ENCODE measurements at places on chromosomes 13 and 19.

GRCh38 chr19:55585658-55586339 is 5.2 kb upstream of the ZNF579 start:
- DNase-seq, result no peak

DNA sequence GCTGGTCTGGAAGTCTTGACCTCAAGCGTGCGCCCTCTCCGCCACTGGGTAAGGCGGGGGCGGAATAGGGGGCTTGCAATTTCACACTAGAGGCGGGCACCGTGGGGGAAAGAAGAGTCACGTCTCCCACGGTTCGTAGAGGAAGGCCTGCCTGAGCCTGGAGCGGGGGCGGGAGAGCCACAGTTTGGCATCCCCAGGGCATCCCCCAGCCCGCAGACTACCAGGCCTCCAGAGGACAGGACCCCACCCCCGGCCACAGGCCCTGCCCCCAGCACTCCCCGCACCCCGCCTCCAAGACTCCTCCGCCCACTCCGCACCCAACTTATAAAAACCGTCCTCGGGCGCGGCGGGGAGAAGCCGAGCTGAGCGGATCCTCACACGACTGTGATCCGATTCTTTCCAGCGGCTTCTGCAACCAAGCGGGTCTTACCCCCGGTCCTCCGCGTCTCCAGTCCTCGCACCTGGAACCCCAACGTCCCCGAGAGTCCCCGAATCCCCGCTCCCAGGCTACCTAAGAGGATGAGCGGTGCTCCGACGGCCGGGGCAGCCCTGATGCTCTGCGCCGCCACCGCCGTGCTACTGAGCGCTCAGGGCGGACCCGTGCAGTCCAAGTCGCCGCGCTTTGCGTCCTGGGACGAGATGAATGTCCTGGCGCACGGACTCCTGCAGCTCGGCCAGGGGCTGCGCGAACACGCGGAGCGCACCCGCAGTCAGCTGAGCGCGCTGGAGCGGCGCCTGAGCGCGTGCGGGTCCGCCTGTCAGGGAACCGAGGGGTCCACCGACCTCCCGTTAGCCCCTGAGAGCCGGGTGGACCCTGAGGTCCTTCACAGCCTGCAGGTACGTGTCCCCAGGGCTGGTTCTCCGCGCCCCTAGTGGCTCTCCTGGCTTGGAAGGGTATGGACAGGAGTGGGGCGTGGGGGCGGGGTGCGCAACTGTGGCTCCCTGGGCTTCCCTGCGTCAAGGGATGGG is at the start of gene ANGPTL4:
Gene ANGPTL4 (plus strand): TSS at position 353 of the 969 bp plus-strand sequence. CDS start 167 bp downstream, at position 520.
- DNase-seq, result peak; percentile 46

DNA sequence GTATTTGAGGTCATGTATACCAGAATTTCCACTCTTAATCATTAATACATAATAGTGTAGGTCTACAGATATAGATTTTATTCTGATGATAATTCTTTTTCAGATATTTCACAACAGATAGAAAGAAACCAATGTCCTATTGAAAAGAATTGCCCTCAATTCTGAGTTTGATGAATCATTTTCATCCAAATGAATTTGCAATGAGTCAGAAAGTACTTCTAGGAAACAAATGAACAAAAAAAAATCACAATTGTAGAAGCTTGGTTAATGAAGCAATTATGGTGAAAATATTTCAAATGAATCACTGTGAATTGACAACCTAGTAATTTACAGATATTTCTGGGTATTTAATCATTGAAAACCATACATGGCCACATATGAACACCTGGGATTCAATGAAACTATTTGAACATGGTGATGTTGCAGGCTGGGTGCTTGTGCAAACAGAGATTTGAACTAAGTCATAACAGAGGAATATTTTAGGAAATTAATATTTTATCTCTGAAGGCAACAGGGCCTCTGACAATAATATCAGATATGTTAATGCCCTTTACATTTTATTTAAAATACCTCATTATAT is 360.9 kb downstream of the SLITRK5 start:
- no peak for DNase-seq

GRCh38 chr19:8814176-8814575 is 17.9 kb downstream of the ZNF558 start:
- DNase-seq, result no peak

DNA sequence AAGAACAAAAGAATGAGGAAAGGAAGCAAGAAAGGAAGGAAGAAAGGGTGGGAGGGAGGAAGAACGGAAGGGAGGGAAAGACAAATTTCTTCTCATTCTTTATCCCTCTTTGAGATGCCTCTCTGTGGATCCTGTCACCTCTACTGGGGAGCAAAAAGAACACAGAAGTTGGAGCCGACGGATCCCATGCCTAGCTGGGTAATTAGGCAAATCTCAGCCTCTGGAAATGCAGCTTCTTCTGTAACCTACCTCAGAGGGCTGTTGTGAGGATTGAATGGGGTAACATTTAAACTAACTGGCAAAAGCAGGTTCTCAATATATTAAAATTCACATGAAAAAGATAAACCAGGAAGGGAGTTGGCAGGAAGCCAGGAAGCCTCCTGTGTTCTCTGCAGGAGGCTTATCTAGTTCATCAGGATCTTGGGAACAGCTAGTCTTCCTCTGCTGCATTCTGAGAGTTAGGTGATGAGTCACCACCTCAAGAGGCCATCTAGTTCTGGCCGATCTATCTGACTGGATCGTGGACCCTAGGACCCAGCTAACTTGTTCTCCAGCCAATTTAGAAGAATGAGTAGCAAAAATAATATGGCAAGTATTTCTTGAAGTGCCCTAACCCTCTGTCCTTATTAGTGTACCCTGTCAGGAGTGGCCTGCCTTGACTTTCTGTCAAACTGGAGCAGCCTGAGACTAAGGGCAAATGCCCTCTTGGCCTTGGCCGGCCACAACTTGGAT is 15.2 kb upstream of the CPB2 start:
- DNase-seq, result no peak

DNA sequence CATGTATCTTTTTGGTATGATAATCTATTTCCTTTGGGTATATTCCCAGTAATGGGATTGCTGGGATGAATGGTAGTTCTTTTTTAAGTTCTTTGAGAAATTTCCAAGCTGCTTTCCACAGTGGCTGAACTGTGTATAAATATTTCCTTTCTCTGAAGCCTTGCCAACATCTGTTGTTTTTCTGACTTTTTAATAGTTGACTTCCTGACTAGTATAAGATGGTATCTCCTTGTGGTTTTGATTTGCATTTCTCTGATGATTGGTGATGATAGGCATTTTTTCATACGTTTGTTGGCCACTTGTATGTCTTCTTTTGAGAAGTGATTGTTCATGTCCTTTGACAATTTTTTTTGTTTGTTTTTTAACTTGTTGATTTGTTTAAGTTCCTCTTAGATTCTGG is 61.6 kb upstream of the PCDH17 start:
- DNase-seq, result no peak

- no peak for DNase-seq
Observed at GRCh38 chr13:90591260-90591926, 756.1 kb upstream of the MIR17HG start.

DNA sequence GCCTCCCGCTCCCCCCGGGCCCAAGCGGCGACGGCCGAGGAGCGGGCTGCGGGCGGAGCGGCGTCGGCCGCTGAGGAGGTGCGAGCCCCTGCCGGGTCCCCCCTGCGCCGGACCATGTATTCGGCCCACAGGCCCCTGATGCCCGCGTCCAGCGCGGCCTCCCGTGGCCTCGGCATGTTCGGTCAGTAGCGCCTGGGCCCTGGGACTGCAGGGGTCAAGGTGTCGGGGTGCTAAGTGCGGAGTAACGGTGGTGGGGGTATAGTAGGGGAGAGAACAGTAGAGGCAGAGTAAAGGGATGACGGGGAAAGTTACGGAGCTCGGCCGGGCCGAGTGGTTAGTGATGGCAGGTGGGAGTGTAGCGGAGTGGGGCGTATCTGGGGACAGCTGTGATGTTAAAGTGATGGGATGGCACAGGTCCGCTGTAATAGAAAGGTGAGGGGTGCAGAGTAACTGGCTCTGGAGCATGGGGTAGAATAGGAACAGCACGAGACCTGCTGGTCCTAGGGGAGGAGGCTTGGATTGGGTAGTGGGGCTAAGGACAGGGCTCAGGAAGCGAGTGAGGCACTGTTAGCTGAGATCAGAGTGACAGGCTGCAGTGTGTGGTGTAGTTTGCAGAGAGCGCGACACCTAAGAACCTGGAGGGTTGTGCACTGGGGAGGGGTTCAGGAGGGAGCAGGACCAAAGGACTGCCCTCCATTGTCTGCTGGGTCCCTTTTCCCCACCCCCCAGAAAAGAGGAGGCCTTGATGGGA is 15.7 kb downstream of the CIC start:
- no peak for DNase-seq

DNA sequence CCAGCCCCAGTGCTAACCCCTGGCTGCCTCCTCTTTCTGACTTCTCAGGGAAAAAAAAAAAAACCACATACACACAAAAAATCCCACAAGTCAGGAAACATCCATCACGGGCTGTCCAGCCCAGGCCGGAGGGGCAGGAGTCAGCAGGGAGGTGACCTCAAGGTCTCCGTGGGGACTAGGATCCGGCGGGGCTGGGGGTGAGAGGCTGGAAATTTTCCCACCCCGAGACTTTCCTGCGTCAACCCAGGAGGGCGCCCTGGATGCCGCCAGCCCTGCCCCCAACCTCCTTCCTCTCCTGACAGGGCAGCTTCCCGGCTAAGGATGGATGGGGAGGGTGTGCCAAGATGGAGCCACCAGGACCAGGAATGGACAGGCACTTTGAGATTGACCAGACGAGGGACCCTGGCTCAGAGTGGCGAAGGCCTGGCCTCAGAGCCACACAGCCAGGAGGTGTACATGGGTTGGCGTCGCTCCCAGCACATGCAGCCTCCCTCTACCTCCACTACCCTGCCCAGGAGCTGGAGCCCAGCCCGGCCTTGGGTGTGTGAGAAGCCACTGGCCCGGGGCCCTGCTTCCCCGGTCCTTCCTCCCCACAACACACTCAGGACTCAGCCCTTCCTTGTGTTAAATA is 33.3 kb downstream of the BLOC1S3 start:
- no peak for DNase-seq

DNA sequence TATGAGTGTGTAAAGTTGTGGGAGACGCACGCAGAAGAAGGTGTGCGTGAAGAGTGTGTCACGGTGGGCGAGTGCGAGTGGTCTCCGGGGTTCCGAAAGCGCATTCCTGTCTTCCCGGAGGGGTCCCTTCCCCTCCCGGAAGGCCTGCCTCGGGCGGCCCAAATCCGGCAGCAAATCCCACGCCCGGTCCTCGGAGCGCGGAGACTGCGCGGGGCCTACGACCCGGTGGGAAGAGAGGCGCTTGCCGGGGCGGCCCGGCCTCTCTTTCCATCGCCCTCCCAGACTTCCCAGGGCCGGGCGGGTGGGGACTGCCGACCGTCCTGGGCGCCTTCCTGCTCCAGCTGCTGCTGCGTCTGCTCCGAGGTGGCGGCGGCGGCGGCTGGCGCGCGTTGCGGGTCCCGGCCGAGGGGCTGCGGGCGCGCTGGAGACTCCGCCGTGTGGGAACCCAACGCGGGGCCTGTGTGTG is 2.1 kb downstream of the ZIC5 start:
- DNase-seq, result no peak
